Brain pericyte (primary cell): ENCODE measurements at places on chromosomes 3 and 15.

GRCh38 chr15:41323611-41324010, 8.8 kb downstream of the OIP5 start:
- no peak for DNase-seq

DNA sequence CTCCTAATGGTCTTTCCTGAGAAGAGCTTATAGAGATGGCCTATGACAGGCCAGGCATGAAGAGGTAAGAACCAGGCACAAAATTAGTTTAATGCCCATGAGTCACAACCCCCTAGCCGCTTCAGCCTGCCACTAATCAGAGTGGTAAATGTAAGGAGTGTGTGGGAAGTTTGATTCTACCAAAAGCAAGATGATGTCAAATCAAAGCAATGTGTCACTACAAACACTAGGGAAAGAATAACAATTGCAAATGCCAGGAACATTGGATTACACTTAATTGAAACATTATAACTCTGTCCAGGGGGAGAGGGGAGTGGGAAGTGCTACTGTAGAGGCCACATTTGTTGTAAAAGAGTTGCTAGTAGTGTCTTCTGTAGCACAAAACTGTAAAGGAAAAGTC, 596.6 kb upstream of the AGTR1 start:
- no peak for DNase-seq

DNA sequence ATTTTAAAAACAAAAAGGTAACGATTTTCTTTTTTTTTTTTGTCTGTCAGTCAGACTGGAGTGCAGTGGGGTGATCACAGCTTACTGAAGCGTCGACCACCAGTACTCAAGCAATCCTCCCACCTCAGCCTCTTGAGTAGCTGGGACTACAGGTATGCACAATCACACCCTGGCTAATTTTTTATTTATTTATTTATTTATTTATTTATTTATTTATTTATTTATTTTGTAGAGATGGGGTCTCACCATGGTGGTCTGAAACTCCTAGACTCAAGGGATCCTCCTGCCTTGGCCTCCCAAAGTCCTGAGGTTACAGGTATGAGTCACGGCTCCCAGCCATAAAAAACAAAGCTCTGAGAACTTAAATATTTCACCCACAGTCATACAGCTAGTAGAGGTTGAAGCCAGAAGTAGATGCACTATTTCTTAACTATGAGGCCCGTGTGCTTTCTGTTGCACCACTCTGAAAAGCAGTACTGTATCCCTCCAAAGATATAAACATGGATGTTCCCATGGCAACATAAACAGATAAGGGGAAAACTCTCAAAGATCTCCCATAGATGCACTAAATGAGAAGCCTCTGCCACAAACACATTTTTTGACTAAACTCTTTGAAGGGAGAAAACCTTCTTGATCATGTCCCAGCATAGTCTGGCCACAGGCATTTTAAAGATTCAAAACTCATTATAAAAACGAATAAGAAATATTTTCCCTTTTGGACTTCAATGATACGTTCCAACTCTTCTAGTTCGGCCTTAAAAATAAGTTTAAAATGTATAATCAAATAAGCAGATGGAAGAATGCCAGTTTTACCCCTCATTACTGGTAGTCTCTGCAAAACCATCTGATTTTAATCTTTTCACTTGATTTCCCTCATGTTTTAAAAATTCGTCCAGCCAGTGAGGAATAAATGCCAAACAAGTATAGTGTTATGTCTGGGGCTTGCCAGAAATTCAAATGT, 162.3 kb upstream of the ARHGEF26 start:
- no peak for DNase-seq

DNA sequence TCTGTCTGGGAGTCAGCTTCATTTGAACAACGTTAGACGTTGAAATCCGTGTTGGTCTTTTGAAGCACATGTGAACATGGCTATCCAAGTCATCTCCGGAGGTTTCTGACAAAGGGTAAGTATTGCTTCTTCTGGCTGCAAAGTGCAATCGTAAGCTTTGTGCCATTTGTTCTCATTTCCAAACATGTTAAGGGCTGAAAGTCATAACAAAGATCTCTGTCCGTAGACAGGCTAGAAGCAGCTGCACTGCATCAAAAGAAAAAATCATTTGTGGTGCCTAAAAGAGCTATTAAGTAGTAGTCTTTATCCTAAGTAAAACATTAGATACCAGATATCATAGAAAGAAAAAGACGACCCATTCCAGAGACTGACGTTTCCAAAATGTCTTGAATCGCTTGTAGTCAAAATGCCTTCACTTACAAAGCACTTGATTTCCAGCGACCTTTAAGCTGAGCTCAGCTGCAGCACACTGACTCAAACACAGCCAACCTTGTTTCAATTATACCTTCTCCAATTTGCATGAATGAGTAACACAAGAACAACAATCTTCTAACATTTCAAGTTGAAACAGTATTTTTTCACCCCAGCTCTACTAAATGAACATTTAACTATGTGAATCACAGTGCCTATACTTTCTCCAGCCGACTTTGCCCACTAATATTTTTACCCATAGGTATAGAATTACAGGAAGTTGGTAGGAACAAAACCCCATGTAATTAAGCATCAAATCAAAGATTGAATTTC, 76.6 kb downstream of the NEDD4 start:
- no peak for DNase-seq

GRCh38 chr3:100117093-100117492, 2.8 kb upstream of the FILIP1L start:
- no peak for DNase-seq

GRCh38 chr3:171049861-171050444, 23.4 kb upstream of the SLC2A2 start:
- DNase-seq = no peak

GRCh38 chr3:172635588-172635987, 75.3 kb downstream of the NCEH1 start:
- no peak for DNase-seq

DNA sequence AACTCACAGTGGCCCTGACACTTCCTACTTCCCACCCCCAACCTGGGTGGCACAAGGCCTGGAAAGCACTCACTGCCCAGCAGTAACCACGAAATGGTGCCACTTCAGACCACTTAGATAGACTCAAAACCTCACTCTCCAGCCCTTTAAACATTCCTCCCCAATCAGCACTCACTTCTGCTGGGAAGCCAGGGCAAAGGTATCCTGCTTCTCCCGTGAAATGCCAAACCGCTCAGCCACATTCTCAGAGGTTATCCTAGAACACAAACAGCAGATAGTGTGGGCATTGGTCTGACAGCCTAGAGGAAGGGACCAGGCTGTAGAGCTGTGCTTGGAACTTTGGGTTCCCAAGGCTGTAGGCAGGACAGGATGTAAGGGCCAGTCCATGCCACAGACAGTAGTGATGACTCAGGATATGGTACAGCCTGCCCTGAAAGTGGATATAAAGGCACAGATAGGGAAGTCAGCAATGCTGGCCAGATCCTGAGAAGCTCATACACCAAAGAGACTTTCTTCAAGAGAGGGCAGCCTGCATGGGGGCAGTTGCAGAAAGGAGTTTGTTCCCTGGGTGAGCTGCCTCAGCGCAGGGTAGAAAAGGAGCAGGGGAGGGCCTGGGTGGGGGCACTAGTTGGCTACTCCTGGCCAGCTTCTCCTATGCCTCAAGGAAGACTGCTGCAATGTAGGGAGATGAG, 9.2 kb downstream of the ACAA1 start:
- DNase-seq = no peak

DNA sequence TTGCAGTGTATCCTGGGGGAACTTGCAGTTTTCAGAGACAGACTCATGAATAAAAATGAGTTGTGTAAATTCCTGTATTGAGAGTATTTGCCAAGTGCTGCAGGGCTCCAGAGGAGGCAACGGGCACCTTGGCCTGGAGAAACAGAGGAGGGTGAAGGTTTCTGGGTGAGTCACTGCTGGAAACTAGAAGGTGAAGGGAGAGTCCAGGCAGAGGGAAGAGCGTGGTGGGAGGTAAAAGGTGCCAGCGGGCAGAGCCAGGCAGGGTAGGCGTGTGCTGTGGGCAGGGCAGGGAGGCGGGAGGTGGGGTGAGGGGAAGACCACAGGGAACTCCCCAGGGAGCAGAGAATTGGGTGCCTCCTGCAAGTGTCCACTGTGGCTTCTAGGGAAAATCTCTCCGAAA, 120.8 kb downstream of the SLCO3A1 start:
- DNase-seq = no peak

DNA sequence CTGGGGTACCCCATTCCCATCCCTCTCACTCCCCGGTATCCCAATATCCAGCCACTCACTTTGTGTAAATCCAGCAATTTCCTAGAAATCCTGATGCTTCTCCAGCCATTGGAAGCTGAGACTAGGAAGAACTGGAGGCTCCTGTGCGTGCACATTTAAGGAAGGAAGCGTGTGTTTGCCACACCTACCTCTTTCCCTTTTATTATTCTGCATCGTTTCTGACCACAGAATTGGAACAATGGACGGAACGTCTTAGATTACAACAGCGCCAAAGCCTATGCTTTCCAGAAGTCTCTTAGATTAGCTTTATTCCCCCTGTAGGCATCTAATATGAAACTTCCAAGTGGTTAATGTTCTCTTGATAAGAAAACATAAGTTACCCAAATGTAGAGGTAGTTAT, 234.8 kb upstream of the TRIM42 start:
- no peak for DNase-seq

- no peak for DNase-seq
Measured at GRCh38 chr3:121654493-121655385, 6.0 kb downstream of the HCLS1 start.

GRCh38 chr3:48934333-48934991, 15.8 kb downstream of the ARIH2 start:
- DNase-seq = no peak

DNA sequence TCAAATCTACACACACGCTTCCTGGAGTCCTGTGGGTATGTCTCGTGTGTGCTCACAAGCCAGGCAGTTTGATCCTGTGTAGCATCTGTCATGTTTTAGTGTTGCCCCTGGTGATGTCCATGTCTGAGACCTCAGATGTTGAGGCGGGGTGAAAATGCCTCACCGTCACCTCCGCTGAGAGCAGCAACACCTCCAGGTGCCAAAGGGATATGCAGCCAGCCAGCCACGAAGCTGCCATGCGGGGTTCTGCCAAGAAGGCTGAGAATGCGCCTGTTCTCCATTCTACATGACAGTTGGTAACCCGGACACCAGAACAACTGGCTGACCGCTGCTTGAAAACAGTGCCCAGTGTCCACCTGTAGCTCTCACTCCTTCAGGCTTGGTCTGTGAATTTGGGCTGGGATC, 253.8 kb downstream of the TLE3 start:
- no peak for DNase-seq

DNA sequence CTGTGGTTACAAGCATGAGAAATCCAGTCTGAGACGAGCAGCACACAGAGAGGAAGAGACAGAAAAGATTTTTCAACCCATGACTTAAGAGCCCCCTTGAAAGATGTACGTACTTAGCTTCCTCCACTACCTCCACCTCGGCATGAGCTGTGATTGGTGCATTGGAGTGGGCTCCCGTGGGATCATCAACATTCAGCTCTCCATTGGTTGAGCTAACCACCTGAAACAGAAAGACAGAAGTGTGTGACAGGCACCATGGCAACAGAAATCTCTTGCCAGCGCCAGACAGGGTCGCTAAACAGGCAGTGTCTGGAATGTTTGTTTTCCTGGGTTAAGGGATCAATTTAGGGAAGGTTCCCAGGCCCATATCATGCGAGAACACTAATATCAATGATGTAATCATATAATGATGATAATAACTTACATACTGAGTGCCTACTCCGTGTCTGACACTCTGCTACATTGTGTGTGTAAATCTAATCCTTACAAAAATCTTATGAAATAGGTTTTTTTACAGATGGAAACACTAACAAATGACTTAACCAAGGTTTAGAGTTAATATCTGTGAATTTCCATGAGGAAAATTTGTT, 17.5 kb upstream of the PPIB start:
- DNase-seq = no peak

- DNase-seq = no peak
Measured at GRCh38 chr3:178350763-178351162, 185.5 kb upstream of the KCNMB2 start.

DNA sequence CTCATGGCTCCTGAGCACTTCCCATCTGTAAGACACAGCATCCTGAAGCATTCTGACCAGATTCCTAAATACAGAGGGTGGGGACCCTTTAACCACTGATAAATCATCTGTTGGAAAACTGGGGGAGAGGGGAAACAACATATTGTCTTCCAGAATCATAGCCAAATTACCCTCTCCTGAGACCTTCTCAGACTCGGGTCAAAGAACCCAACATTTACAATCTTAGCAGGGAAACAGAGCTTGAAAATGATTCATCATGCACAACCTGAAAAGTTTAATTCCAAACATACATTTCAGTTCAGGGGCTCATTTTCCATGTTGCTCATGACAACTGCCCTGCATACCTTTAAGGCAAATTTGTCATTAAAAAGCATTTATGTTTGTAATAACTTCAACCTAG, 48.5 kb upstream of the TSPAN3 start:
- DNase-seq = no peak

GRCh38 chr3:42545284-42545900, 36.4 kb downstream of the SEC22C start:
- DNase-seq = no peak

DNA sequence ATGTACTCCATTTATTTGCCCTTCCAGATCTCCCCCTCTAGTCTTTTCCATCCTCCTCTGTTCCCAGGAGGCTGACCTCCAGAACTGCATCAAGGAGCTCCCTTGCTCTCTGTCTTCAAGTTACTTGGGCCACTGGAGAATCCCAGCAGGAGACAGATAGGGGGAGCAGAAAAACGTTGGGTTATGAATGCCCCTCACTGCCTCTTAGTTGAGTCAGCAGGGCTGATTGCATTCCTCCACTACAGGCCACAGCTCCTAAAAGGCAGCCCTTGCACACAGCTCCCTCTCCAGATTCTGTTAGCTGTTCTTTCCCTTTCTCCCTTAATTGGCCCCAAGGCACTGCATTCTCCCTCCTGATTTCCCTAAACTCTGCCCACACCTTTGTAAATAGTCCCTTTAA, 12.4 kb upstream of the CEP152 start:
- DNase-seq = no peak

DNA sequence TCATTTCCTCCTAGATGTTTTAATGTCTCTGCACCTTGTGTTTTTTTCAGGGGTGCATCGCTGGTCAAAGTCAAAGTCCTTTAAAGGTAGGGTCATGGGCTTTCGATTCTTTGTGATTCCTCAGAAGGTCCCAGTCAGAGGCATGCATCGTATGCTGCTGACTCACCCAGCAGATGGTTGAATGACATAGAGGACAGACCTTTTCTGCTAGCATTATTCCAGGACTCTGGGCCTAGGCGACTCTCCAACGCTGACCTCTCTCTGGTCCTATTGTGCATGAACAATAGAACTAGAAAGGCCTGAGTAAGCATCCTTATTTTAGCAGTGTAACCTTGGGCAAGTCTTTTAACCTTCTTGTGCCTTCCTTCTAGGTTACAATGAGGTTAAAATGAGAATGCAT, 75.9 kb downstream of the DGKG start:
- DNase-seq = no peak

- no peak for DNase-seq
Measured at GRCh38 chr15:40815042-40815698, 7.9 kb upstream of the DNAJC17 start.

- peak; percentile 26 for DNase-seq
Measured at GRCh38 chr3:14118400-14119381, 6.0 kb downstream of the CHCHD4 start.
